ENCODE measurements at places on chromosomes 1 and 21. TPM values are rescaled to one million over a fixed set of nuclear protein-coding genes. Genes with fewer than 3 reads are reported as not detected.

The AQP10 gene
- total RNA-seq = 0.13 TPM

The ICOSLG gene
- 0.26 TPM for total RNA-seq

The ADCY10 gene
- 0.26 TPM for total RNA-seq

The TRIM67 gene
- total RNA-seq = not detected

The RGS5 gene
- 6.0 TPM for total RNA-seq

The WNT4 gene
- total RNA-seq = 1.1 TPM

The GBP6 gene
- 67.2 TPM for total RNA-seq

The PRDM16 gene
- 13.4 TPM for total RNA-seq

The ANGPTL7 gene
- not detected for total RNA-seq

The EGLN1 gene
- total RNA-seq = 31.9 TPM

The NPHS2 gene
- total RNA-seq = not detected

The CD1D gene
- 3.1 TPM for total RNA-seq

The SPRR1A gene
- not detected for total RNA-seq

The S100A2 gene
- total RNA-seq = 804 TPM

The UTP11 gene
- 20.9 TPM for total RNA-seq

The REG4 gene
- not detected for total RNA-seq

The FCGR3B gene
- total RNA-seq = not detected
